ENCODE measurements at places on chromosomes 3 and 15.
A peak's percentile ranks its signal among the peaks of the same experiment; 100 is the strongest.

DNA sequence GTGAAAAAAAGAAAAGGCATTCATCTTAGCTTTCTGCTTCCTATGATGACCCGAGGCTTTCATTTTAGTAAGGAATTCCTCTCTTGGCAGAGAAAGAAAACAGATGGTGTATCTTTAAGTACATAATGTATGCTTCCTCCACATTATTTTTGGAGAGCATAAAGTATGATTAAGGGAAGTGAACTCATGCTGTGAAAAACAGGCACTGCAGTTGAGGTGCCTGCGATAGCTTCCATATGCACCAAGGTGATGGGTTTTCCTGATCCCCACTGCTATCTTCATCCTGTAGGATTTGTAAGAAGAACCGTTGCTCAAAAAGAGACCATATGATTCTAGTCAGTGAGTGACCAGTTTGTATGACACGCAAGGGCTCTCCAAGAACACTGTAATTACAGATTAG, 411.5 kb upstream of the MCTP2 start:
- DNase-seq = no peak

- no peak for DNase-seq
Observed at GRCh38 chr15:70348226-70348543, 250.5 kb upstream of the TLE3 start.

DNA sequence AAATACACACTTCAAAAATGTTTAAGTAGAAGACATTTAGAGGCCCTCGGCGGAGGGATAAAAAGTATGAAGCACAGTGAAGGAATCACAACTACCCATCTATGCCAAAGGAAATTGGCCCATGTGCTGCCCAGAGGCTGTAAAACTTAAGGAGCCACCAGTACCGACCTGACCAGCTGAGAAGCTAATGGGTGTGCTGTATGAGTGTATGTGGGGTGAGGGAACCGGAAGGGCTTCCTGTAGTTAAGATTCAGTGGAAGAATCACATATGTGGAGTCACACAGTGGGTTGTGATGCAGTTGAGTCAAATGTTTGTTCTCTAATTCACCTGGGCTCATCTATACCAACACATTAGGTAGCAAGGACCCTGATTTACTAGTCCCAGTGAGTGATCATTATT, 516.0 kb upstream of the IL12A start:
- no peak for DNase-seq

- DNase-seq = no peak
Observed at GRCh38 chr15:78207110-78207458, 27.3 kb downstream of the ACSBG1 start.

- DNase-seq = no peak
Observed at GRCh38 chr15:40069178-40070165, 30.5 kb upstream of the SRP14 start.

GRCh38 chr3:194536871-194537637, 50.3 kb upstream of the ATP13A3 start:
- DNase-seq = no peak

DNA sequence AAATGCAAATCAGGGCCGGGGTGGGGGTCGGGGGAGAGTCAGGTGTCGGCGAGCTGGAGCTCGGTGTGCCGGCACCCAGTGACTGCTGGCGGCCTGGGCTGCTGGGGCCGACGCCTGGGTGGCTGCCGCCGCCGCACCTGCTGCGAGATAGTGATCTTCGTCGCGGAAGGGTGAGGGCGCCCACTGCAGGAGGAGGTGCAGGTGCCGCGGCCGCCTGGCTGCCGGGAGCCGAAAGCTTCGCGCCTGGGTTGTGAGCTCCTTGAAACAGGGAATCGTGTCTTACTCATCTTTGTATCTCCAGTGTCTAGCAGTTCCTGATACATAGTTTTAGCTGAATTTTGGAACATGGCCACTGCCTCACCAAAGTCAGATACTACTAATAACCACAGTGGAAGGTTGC, 64.0 kb upstream of the CPOX start:
- DNase-seq = no peak

GRCh38 chr3:138717348-138717747, 108.8 kb downstream of the FAIM start:
- no peak for DNase-seq

GRCh38 chr3:184320104-184320445, 5.7 kb downstream of the EIF4G1 start:
- no peak for DNase-seq

DNA sequence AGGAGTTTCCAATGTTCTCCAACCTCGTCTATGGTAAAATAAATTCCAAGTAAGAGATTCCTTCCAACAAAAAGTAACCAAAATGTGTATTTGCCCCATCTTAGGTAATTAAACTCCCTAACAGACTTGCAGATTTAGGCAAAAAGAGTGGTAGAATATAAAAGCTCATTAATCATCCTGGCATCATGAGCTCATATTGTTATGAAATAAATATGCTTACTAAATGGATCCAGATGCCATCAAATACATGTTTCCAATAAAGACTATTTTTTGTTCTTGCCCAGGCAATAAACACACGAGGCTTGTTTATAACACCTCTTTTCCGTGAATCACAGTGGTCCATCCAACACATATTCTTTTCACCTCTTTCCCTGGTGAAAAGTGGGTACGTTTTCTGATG, 189.4 kb downstream of the THSD4 start:
- no peak for DNase-seq

- DNase-seq = no peak
Observed at GRCh38 chr3:109772520-109772919, 435.2 kb upstream of the DPPA4 start.

GRCh38 chr3:117548600-117548999, 839.0 kb downstream of the TUSC7 start:
- no peak for DNase-seq

DNA sequence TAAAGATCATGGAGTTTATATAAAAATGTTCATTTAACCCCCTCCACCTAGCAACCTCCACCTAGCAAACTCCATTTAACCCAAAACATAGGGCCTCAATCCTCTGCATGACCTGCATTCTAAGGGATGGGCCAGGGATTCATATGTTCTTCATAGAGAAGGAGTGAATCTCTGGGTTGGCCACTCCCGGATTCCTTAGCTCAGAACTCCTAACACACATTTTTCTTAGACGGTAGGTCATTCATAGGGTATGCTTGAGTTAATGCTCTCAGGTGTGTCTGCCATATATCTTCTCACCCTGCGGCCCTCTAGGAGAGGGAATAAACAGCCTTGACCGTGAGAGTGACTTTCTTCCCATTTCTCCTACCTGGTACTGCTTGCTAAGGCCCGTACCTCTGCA, 102.0 kb upstream of the IGSF10 start:
- DNase-seq = no peak

- DNase-seq = no peak
Observed at GRCh38 chr15:90818251-90819210, 49.9 kb upstream of the FURIN start.

DNA sequence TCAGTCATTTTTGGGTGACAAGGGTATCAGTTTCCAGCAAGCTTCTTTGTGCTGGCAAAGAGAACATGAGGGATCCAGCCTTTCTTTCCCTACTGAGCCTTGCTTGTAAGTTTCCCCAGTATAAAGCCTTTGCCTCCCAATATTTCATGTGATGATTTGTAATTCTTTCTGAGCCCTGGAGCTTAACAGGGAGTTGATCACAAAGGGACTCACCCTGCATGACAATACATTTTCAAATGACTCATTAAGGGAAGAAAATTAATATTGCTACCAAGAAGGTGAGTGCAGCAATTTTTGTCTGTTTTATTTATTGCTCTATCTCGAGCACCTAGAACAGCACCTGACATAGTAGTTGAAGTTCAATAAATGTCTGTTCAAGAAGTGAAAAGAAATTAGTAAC, 27.7 kb downstream of the OXSM start:
- DNase-seq = no peak

DNA sequence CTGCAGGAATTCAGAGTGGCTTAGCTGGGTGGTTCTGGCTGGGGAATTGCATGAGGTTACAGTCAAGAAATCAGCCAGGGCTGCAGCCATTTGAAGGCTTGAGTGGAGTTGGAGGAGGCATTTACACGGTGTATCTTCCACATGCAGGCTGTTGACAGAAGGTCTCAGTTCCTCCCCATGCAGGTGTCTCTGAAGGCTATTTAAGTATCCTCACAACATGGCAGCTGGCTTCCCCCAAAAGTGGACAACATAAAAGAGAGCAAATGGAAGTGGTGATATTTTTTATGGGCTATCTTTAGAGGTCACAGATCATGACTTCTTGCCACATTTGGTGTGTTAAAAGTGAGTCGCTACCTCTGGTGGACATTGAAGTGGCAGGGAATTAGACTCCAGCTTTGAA, 60.1 kb upstream of the SPRED1 start:
- no peak for DNase-seq

DNA sequence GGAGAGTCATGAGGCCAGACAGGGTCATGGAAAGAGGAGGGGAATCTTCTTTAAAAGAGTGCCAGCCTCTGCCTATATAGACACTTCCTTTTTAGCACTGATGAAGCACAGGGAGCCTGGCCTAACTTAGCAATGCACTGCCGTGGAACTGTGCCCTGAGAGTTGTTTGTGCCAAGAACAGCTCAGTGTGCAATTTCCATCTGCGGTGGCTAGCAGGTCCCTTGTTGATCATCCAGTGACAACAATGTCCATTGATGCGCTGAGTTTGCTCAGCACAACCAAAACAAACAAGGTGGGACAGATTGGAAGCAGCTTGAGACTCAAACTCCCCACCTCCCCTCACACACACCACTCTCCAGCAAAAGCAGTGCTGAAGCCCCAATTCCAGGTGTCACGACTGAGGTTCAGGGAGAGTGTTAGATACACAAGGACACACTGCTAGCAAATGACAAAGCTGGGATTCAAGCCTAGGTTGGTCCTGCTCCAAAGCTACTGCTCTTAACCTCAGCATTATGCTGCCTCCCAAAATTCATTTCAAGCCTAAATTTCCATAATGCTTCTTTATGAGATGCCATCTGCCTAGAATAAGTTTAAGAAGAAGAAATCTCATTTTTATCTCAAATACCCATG, 316.6 kb upstream of the UBE2E2 start:
- DNase-seq = no peak

GRCh38 chr3:184154885-184155643, at the start of gene DVL3:
TSS of gene DVL3 (plus strand) at chr3:184155377. CDS start at chr3:184155636, 259 bp downstream.
- DNase-seq = no peak

- no peak for DNase-seq
Observed at GRCh38 chr15:54131410-54131809, 153.2 kb downstream of the UNC13C start.

- DNase-seq = no peak
Observed at GRCh38 chr3:141071681-141072260, 20.6 kb downstream of the SPSB4 start.

DNA sequence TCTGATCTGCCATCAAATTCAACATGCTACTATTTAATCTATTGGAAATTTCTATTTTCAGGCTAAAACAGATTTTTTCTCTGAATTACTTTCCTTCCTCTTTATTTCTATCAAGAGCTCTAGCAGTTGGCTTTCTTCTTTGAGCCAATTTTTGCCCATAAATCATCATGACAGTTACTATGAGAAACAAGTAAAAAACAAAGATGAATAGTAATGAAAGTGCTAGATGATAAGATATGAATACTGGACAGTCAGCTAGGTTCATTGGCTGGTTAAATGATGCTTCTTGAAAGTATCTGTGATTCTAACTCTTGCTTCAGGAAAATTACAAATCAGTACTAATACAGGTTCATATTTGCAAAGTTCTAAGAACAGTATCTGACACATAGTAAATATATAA, 38.6 kb upstream of the NANOGP8 start:
- no peak for DNase-seq

- no peak for DNase-seq
Observed at GRCh38 chr3:32814361-32814760, 3.4 kb upstream of the TRIM71 start.

DNA sequence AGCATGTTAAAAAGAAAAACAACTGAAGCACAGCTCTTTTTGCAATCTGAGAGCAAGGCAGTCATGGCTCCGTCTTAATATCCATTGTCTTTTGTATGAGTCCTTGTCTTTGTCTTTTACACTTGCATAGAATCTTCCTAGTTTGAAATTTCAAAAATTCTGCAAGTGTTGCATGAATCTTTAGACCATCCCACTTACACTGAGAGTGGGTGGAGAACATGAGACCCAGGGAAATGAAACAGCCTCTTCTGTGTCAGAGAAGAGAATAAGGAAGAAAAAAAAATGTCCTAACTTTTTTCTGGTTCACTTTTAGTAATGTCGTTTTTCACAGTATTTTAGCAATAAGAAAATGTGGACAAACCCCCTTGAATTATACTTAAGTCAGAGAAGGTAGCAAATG, 12.1 kb upstream of the DCLK3 start:
- DNase-seq = no peak

DNA sequence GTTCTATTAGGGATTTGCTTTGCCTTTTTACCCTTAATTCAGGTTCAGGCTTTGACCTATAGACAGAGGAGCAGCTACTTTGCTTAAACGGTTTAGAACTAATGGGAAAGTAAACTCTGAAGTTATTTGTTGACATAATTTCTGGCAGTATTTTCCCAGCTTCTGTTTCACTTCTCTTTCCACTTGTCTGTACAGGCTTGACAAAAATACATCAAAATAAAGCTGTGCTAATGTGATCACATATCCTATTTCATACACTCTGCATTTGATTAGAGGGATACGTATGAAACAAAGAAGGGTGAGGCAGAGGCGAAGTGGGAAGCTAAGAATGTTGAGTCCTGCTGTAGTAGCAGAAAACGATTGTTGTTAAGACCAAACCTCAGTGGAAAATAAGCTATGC, 389.1 kb upstream of the RARB start:
- DNase-seq = no peak

DNA sequence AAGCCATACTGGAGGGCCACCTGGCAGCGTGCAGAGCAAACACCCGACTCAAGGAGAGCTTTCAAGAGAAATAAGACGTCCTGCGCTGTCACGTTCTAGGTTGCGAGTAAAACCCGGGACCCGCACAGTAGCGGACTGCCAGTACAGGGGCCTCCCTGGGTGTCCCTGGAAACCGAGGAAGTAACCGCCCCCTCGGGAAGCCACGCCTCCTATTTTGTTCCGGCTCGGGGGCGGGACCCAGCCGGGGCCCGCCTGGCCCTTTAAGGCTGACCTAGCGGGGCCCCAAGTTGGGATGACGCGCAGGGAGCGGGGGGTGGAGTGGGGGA, 218 bp upstream of the MAPKAPK3 start:
- DNase-seq = peak; percentile 90

DNA sequence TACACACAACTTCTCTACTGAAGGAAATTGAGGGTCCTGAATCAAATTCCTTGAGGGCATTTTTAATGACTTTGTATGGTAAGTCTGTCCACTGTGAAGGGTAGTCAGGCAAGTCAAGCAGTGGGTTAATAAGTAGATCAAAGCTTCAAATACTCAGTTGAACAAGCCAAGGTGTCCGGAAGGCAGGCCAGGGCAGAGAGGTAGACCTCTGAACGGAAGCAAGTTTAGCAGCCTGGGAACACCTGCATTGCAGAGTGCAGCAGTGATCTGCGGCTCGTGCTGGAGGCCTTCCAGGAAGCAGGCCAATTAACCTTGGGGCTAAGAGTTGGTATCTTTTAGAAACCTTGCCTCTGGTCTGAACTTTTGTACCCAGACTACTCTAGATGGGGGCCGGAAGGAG, 143.8 kb downstream of the LRTM1 start:
- DNase-seq = no peak
